ENCODE measurements at places on chromosomes 12 and 14. TPM values are rescaled to one million over a fixed set of nuclear protein-coding genes. Genes with fewer than 3 reads are reported as not detected.

DNA sequence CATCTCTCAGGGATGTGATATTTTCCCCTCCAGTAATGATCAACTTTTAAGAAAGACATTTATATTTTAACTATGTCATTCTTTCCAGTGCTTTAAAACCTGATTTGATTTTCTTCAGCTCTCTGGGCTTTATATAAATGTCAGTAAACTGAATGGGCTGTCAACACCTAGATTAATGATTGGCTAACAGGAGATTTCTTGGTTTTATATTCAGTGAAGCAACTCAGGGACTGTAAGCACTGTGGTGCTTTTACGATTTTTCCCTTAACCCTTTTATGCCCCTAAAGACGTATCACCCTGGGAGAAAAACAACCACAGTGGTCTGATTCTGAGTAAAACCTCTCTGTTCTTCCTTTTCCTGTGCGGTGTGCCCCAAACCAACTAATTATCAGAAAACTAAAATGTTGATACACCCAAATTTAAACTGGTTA, 38.0 kb downstream of the PTGER2 start:
- no peak for DNase-seq

GRCh38 chr12:27057543-27057942, 24.8 kb downstream of the C12orf71 start:
- no peak for DNase-seq

DNA sequence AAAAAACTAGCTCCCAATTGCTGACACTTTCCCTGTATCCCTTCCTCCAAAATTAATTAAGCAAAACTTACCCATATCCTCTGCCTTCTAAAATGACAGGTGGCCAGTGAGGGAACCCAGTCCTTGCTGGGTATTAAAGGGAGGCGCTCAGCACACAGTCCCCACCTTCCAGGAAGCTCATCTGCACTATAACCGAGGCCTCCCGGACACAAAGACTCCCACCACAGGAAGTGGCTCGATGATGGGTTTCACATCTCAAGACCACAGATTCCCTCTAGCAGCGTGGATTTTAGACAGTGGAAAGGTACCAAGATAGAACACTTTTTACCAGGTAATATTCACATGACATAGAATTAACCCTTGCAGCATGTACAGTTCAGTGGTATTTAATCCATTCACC, 126.8 kb upstream of the NCOR2 start:
- no peak for DNase-seq

The ST8SIA1 gene
- total RNA-seq: 0.19 TPM

- DNase-seq: no peak
These were observed 184.2 kb downstream of the TMTC2 start for GRCh38 chr12:82870771-82871377.

GRCh38 chr12:114186241-114187002, 219.5 kb downstream of the TBX5 start:
- no peak for DNase-seq

DNA sequence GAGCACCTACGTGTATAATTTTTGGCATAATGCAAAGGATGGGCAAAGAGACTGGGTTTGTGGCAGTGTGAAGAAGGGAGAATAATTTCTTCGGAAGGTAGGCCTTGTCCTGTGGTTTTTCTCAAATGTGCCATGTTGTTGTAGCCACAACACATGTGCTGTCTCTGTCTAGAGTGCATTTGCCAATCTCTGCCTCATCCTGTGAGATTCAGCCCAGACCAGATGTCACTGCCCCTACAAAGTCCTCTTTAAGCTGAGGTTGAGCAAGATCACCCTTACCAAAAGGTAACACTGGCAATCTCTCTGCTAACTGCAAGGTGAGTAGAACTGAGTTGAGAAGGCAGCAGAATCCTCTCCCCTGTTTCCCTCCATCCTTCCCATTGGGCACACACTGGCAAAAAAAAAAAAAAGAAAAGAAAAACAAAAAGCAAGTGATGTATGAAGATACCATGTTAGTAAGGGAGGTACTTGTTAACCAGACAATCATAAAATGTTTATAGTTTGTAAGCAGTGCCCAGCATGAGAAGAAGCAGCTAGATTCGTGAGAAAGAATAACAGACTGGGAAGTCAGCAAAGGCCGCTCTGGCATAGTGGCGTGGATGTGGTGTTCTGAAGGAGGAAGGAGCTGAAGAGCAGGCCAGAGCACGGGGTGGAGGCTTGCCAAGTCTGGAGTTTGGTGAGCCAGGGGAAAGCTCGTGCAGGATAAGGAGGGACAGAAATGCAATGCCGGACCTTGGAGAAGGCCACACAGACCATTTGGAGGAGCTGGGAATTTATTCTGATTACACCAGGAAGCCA, 18.9 kb downstream of the DYRK2 start:
- DNase-seq: peak; percentile 67

GRCh38 chr12:107622001-107622400, 63.6 kb upstream of the PWP1 start:
- DNase-seq: no peak

GRCh38 chr14:101997429-101998336, 33.3 kb downstream of the DYNC1H1 start:
- DNase-seq: no peak

- DNase-seq: no peak
These were observed 191.6 kb upstream of the BMP4 start for GRCh38 chr14:54148251-54148650.

- no peak for DNase-seq
These were observed 1037.8 kb downstream of the BCL11B start for GRCh38 chr14:98234208-98234607.

GRCh38 chr12:1256285-1256684, 265.3 kb downstream of the ERC1 start:
- no peak for DNase-seq

DNA sequence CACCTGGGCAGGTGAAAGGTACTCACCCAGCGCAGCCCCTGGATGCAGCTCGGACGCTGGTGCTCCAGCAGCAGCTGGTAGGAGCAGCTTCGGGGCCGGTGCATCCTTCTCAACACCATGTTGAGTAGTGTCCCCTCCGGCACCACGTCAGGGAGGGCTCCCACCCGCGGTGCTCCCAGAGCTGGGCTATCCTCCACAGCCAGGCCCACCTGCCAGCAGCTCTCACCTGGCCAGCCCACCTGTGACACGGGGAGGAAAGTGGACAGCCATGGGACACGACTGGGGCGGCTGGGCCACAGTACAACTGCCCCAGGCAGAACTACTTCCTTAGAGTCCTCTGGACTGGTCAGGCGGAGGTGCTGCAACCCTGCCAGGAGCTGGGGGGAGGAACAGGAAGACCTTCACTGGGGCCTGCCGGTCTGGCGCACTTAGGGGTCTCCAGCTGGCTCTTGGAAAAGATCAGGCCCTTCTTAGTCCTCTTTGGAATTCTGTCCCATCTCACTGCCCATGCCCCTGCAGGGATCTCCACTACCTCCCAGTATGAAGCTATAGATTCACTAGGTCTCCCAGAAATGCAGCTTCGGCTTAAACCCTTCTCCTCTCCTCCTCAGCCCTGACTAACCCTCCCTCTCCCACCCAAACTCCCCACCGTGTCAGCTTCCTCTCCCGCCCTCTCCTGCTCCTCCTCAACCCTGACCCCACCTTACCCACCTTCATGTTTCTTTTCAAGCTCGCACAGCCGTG, 668 bp downstream of the RAPGEF3 start:
- no peak for DNase-seq

GRCh38 chr12:69024413-69024812, 91.4 kb upstream of the CPM start:
- no peak for DNase-seq

DNA sequence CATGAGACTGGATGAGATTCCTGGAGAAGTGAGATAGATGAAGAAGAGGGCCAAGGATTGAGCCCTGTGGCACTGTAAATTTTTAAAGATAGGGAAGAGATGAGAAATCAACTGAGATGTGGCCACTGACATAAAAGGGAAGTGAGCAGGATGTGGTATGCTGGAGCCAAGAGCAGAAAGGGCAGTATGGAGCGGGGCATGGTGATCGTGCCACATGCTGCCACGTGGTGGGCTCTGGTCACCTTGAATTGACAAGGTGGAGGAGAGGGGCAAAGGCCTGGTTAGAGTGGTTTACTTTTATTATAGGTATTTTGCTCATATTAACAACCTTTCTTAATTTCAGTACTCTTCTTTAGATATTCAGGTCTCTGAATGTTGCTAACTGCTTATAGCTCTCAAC, 257.9 kb downstream of the NEDD1 start:
- no peak for DNase-seq

The INSM2 gene
- not detected for total RNA-seq

DNA sequence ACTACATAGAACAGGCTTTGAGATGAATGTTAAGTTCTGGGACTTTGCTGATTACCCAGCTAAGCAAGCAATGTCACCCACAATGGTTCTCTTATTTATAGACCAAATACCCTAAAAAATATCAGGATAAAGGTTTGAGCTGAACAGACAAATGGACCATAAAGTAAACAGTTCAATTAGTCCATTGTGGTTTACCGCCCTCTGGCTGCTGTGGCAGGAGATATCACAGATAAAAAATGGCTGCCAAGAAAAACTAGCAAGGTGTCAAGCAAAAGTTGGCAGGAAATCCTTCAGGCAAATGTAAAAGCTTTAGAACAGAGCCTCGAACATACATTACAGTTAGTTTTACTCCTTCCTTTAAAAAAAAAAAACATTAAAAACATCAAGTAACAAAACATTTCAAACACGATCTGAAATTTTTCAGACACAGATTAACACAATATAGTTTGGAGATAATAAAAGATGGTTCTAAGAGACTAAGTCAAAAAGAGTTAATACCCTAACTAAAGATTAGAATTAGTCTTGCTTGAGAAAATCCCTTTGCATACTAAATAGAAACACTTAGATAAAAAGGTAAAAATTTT, 41.3 kb downstream of the MED13L start:
- DNase-seq: no peak

DNA sequence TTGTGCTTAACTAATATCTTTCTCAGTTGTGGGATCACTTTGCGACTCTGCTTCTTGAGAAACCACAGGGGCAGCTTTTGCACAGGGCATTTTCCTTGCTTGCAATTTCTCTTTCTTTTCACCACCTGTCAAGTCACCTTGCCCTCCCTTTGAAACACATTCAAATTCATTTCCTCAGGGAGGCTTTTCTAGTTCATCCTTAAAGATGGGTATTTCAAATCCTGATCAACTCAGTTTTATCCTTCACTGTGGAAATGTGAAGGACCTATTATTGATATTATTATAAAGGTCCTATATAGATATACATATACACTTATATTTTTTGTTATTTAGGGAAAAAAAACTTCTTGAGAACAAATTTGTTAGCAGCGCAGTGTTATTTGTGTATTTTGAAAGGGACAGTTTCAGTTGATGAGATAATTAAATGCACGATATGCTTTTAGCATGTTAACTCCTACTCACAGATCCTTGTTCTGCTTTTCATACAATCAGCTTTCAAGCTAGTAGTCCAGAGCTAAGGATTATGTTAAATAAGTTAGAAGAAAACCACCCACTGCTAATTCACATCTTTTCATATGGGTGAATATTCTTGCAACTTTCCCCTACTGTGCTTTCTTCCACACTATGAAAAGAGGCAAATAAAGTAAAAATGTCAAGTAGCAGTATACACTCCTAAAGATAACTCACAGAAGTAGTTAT, 501.4 kb upstream of the RGS6 start:
- no peak for DNase-seq

- DNase-seq: no peak
These were observed 68.1 kb downstream of the NUAK1 start for GRCh38 chr12:106070611-106071010.

- DNase-seq: no peak
These were observed 53.3 kb upstream of the LRRK2 start for GRCh38 chr12:40171501-40171900.

- no peak for DNase-seq
These were observed 9.0 kb downstream of the HPD start for GRCh38 chr12:121849665-121850064.

DNA sequence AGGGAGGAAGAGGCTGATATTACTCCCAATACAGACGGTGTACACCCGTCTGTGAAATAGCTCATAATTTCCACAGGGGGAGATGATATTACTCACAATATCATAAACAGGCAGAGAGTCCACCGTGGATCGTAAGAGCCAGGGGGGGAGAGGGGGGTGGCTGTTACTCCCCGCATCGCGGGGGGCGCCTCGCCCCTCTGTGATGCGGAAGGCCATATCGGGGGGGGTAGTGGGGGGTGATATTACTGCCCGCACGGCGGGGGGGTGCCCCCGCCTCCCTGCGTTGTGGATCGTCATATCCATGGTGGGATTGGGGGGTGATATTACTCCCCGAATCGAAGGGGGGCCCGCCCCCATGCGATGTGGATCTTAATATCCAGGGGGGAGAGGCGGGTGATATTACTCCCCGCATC, 91.9 kb downstream of the FRMD6 start:
- no peak for DNase-seq

The MAP1LC3B2 gene
- total RNA-seq: 1.4 TPM

The RNASE3 gene
- total RNA-seq: not detected

The APOLD1 gene
- total RNA-seq: 6.1 TPM

DNA sequence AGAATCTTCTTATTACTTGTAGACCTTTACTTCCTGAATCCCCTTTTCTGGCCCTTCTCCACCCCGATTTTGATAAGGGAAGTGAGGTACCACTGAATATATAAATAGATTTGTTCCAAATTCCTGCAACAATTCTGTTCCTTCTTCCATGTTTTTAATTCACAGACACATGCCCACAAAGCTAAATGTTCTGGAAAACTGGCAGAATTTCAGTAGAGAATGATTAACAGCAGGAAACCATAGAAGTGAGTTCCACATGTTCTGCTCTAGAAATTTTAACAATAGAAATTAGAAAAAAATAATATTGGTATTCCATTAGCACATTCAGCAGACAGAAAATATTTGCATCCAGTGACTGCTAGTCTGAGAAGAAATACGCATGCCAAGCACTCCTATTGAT, 139.6 kb downstream of the SLC2A13 start:
- no peak for DNase-seq

The RIPK3 gene
- 1.1 TPM for total RNA-seq

GRCh38 chr14:79279645-79280597, 931.4 kb downstream of the DIO2 start:
- DNase-seq: no peak

GRCh38 chr14:95522556-95522955, 6.1 kb upstream of the SYNE3 start:
- no peak for DNase-seq

- DNase-seq: peak; percentile 26
These were observed 4.3 kb upstream of the PAPLN start for GRCh38 chr14:73232984-73233383.

GRCh38 chr14:37170993-37171392, 1.4 kb downstream of the SLC25A21 start:
- DNase-seq: no peak

DNA sequence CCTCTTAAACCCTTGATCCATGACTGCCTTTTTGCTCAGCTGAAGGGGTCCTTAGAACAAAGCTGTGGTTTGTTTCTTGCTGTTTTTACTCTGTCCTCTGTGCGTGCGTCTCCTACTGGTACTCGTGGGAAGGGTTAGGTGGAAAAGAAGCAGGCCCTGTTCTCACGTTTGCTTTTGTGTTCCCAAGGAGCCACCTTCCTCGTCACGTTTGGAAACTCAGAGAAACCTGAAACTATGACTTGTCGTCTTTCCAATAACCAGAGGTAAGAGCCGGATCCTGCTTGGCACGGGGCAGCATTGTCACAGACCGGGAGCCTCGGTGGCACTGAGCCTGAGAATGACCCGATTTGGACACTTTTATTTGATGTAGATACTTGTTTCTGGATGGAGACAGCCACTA, 13.1 kb downstream of the ZFYVE21 start:
- peak; percentile 44 for DNase-seq
